Left forelimb (tissue), 1 donor: ENCODE measurements at places on chromosomes 12 and 14.

- DNase-seq: no peak
Measured at GRCh38 chr14:28813810-28814209, 47.2 kb downstream of the FOXG1 start.

GRCh38 chr12:92595663-92596062, 107.1 kb upstream of the PLEKHG7 start:
- DNase-seq: no peak

DNA sequence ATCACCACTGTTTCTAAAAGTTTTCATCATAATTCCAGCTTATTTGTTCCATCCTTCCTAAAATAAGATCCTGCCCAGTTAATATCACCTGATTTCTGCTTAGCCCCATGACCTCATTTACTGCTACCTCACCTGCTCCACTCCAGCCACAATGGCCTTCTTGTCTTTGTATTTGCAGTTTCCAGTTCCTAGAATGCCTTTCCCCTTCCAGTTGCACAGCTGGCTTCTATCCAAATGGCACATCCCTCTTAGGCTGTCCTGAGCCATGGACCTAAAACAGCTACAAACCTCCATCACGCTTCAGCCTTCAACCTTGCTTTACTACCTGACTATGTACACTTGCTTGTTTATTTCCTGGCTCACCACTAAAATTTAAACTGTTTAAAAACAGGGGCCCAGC, 6.5 kb upstream of the LGMN start:
- no peak for DNase-seq

GRCh38 chr12:76318773-76319594, 29.2 kb downstream of the BBS10 start:
- no peak for DNase-seq

DNA sequence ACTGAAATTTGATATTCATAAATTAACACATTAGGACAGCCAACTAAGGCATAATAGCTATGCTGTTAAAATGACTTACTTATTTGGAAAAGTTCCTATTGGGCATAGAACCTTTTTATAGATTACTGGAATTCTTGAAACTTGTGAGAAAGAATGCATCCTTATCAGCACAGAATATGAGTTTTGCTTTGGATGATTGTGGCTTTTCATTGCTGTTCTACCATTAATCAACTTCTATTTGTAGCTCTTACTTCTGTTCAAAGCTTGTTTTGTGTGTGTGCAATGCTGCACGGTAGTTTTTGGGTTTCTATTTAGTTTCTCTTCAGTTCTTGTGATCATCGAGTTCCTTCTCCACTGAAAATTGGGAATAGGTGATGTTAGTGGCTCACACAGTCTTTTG, 152.4 kb upstream of the PELI2 start:
- DNase-seq: no peak
